ENCODE measurements at places on chromosomes 7 and 10.
A peak's percentile ranks its signal among the peaks of the same experiment; 100 is the strongest.

DNA sequence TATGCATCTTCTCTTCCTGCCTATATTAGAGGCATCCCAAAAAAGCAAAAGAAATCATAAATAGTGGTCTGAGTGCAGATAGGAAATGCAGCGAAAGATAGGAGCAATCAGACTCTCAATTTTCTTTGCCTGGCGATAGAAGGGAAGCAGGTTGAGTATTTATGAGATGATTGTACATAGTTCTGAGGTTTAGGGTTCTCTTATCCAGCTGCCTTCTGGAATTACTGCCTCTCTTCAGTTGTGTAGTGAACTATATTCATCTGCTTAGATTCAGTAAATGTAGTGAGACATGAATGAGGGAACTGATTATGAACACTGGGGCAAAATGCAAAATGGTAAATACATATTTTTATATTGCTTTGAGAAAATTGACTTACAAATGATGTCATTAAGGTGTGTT, 93.0 kb upstream of the CYP26C1 start:
- DNase-seq = no peak

DNA sequence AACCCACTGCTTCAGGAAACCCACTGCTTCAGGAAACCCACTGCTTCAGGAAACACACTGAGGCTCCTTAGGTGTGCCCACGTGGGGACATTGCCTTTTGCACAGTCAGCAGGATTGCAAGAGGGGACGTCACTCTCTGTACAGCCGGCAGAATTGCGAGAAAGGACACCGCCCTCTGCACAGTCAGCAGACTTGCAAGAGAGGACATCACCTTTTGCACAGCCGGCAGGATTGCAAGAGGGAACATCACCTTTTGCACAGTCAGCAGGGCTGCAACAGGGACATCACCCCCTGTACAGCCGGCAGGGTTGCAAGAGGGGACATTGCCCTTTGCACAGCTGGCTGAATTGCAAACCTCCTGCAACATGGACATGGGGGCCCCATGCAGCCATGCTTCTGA, 407.6 kb downstream of the GLRX3 start:
- no peak for DNase-seq

GRCh38 chr7:30327813-30328212, 43.4 kb downstream of the ZNRF2 start:
- DNase-seq = no peak

DNA sequence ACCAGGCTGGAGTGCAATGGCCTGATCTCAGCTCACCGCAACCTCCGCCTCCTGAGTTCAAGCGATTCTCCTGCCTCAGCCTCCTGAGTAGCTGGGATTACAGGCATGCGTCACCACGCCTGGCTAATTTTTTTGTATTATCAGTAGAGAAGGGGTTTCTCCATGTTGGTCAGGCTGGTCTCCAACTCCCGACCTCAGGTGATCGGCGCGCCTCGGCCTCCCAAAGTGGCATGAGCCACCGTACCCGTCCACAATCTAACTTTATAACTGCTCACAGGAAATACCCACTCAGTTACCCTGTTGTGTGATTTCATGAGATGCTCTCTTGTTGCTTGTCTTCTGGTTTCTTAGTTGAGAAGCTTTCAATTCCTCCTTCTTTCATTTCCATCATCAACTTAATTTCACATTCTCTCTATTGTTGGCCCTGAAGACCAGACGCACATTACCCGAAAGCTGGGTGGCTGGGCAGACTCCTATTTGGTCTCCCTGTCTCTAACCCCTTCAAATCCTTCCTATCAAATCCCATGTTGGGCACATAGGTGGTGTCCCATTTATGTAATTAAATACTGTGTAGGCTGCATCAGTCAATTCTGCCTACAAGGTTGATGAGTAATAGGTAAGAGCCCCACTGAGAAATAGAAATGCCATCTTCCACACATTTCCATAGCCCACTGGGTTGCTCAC, 1.1 kb upstream of the GSTO2 start:
- DNase-seq = peak; percentile 21

DNA sequence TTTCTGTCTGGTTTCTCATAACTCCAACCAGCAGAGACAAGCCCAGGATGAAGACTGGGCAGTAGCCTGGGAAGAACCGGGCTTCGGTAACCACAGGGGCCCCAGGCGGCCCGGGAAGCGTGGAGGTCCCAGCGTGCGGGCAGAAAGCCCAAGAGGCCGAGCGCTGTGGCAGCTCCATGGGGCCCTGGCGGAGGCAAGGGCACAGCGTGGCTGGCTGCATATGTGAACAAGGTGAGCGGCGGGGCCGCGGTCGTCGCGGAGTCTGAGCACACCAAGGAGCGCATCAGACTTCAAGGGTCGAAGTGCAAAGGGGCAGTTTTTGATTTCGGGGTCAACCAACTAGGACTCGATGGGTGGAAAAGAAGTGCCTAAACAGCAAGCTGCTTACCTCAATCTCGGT, 45.9 kb downstream of the AKR1D1 start:
- DNase-seq = no peak

DNA sequence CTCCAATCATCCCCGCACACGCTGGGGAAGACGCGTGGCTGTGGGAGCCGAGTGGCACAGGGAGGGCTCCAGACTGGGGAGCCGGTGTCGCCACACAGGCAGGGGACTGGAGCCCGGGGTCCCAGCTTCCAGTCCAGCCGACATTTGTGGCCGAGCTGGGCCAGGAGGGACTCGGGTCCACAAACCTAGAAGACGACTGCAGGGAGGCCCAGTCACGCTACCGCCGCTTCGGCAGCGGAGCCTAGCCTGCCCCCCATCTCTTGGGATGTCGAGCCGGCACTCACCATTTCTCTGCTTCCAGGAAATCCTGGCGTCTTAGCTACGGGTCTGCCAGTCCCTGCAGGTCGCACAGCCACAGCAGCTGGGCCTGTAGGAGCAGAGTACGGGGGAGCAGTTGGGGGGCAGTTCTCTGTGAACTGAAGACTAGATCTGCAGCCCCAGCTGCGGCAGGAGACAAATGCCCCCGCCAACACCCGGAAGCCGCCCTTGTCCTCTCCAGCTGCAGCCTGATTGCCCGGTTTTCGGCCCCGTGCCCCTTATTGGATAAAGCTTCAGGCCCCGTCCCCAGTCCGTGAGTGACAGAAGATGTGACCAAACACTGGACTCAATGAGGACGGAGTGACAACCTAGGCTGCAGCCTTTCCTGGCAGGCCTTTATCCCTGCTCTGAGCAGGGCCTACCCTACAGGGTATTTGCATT, 270.7 kb downstream of the ZNF33B start:
- DNase-seq = no peak

DNA sequence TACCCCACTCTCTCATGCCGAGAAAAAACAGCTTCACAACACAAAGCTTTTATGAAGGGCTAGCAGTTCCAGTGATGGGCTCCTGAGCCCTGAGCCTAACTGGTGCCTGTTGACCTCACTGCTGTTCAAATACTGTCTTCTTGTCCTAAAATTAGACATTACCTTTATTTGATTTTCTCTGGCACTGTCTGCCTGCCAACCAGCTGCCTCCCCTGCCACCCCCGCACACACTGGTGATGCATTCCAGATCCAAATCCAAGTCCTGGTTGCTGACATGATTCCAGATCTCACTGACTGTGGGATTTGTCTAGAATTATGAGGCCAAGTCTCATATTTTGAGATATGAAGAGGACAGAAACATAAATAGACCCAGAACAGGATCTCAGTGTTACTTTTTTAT, 816.2 kb downstream of the NRG3 start:
- no peak for DNase-seq

- DNase-seq = no peak
These were observed 406.6 kb downstream of the HTR7 start for GRCh38 chr10:90451283-90451682.

GRCh38 chr7:65896279-65896870, 23.5 kb downstream of the VKORC1L1 start:
- DNase-seq = no peak

DNA sequence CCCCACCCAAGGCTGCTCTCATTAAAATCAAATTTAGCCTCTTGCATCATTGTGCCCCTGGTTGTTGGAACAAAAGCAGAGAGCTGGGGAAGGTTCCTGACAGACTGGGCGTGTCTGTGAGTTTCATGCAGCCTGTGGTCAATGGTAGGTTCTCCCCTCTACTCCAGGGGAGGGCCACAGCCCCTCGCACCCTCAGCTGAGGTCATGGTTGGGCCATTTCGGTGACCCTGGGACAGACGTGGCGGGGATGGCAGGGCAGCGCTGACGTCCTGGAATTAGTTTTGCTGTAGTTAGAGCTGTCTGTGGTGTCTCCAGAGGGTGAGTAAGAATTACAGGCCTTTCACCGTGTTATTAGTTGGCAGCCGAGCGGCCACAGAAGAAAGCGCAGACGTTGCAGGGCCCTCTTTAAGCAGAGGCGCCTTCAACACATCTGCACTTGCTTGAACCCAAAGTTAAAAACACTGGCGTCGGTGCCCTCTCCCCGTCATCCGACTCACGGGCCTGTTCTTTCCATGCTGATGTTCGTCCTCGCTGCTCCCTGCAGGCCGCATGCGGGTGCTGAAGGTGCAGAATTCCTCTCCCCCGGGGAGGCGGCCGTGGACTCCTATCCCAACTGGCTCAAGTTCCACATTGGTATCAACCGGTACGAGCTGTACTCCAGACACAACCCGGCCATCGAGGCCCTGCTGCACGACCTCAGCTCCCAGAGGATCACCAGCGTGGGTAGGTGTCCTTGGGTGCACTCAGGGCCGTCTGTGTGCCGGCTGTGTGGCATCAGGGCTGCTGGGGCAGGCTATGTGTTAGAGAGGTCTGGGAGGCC, 2.8 kb downstream of the FAM20C start:
- DNase-seq = no peak

- DNase-seq = no peak
These were observed 88.1 kb upstream of the FOXI2 start for GRCh38 chr10:127648885-127649284.

GRCh38 chr10:11089272-11089671, 71.6 kb downstream of the CELF2 start:
- no peak for DNase-seq

GRCh38 chr10:30818010-30818660, 188.6 kb upstream of the LYZL2 start:
- no peak for DNase-seq

DNA sequence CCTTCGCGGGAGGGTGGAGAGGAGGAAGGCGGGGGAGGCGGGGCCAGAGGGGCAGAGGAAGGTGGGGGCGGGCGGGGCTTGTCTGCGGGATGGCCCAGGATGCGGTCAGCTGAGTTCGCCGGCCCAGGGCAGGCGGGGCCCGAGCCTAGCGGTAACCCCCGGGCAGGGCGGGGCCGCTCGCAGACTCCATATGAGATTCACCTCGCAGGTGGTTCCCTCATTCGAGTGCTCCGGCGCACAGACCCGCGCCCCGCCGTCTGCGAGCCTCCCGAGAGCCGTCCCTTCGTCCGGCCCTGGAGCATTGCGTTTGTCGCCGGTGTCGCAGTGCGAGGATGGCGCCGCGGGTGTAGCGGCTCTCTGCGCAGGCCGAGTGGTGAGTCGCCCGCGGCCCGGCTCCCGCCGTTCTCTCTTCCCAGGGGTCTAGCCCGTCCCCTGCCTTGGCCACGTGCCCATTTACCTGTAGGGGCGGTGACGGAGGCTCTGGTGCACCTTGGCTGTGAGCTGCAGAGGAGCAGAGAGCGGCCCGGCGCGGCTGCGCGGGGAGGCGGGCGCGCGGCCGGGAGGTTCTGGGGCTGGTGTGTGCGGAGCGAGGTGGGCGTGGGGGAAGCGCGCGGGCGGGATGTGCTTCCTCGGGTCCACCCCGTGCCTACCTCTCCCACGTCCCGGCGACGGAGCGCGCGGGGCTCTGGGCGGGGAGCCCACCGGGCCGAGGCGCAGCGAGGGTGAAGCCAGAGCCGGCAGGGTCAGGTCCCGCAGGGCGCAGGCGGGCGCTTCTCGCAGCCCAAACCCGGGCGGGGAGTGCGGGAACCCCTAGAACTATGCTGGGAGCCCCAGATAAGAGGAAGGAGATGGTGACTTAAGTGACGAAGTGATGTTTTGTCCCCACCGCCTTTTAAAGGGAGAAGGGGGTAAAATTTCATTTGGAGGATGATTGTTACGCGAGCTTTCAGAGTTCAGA, at the start of gene UPP1:
UPP1 (plus strand) TSS at position 220 of the 958 bp plus-strand sequence. CDS start 5,519 bp downstream, outside the sequence.
- DNase-seq = peak; percentile 87

GRCh38 chr10:117759266-117759665, 216.7 kb downstream of the EMX2 start:
- DNase-seq = no peak

- no peak for DNase-seq
These were observed 19.7 kb downstream of the SKIDA1 start for GRCh38 chr10:21505711-21506278.

GRCh38 chr7:139055674-139056073, 19.8 kb upstream of the ZC3HAV1L start:
- DNase-seq = no peak

DNA sequence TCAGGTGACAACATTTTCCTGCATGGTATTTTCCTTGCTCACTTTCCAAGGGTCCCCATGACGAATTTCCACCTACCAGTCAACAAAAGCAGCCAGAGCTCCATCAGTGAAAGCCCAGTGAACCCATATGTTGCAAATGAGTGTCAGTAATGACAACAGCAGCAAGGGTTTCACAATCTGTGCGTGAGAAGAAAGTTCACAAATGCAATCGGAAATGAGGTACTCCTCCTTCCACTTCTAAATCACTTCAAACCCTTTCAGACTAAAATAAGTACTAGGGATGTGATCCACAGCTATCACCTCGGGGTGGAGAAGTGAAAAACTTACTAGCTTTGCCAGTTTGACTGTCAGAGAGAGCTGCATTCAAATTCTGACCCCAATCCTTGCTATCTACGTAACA, 55.6 kb upstream of the BET1 start:
- no peak for DNase-seq

DNA sequence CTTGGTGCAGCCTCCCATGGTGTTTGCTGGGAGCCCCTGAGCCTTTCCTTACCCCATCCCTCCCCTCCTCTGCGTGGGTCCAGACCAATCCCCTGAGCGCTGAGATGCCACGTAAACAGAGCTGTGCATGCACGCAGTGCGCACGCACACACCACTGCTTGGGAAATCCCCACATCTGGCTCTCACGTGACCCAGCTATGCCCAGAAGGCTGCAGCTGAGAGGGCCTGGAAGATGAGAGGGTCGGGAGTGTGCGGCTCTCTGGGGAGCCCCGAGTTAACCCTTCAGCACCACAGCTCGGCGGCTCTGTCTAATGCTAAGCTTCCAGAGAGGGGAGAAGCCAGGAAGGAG, 177.2 kb downstream of the SH3PXD2A start:
- DNase-seq = peak; percentile 76

DNA sequence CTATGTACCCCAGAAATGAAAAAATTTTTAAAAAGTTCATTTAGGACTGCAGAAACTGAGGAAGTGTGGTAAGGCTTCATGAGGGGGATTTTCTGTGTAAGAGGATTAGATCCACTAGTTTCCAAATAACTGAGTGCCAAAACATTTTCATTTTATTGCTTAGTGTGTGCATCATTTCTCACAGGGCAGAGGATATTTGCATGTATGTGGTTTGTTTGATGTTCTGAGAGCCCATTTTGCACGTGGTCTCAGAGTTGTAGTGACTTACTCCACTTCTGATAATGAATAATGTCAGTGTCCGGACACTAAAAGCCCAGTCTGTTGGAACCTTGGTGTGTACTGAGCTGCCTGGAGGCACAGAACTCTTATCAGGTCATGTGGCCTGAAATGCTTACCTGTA, 299.9 kb downstream of the AUTS2 start:
- no peak for DNase-seq
